ENCODE measurements at places on chromosomes 12 and 14.

- DNase-seq = no peak
These were observed 21.8 kb upstream of the KRT78 start for GRCh38 chr12:52870361-52871290.

DNA sequence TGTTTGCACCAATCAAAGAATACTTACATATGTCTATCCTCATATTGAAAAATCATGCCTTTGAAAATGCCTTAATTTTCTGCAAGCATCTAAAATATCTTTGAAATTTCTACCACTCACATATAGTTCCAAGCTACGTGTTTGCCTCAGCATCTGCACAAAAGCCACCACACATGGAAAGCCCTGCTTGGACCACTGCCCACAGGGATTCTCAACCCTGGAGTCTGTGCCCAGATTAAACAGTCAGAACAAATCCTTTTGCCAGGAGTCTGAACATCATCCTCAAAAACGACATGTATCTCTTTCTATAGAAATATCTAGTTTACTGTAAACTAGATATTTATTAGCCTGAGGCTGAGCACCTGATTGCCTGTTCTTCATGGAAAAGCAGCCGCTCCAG is 32.6 kb downstream of the ARMH4 start:
- DNase-seq = no peak

- DNase-seq = peak; percentile 50
These were observed 126.7 kb upstream of the CCDC196 start for GRCh38 chr14:66359500-66359899.

DNA sequence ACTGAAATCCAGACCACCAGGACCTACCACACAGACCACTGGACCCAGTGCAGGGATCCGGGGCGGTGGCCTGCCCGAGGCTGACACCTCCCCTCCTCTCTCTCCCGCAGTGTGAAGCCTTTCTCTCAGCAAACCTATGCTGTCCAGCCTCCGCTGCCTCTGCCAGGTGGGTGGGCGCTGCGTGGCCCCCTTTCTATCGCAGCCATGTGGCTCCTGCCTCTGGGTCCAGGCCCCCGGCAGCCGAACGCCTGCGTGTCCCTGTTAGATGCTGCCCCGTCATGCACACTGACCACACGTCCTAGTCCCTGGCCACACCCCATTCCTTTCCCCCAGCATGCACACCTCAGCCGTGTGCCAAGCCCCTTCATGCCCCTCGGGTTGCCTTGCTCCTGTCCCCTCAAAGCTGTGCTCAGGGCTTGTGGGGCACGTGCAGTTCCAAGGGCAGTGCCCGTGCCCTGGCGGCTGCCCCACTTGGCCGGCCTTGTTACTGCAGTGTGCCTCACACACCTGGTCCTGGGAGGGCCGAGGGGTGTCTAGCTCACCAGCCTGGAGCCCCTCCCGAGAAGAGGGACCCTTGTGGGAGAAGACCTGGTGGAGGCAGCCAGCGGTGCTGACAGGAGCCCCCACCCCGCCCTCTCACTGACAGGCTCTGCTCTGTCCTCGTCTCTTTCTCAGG is 58.0 kb upstream of the TSPAN9 start:
- DNase-seq = no peak

GRCh38 chr12:32920506-32921085 is 24.0 kb upstream of the PKP2 start:
- DNase-seq = no peak

- no peak for DNase-seq
These were observed 23.3 kb downstream of the CHGA start for GRCh38 chr14:92945959-92946846.

DNA sequence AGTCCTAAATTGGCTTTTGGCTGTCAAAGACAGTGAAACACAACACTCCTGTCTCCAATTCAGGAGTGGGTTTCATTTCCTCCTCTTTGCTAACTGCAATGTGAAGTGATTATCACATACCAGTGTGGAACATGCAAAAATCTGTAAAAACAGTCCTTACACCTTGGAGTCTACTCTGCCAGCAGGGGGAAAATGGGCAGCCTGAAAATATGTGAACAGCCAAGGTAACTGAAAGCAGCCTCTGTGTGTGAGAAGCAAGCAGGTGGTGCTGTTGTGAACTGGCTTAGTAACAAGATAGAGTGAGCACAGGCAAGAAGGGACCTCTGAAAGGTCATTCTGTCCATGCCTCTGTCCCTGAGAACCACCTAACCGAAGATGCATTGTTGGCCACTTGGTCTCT is 6.0 kb downstream of the PRMT8 start:
- no peak for DNase-seq

- DNase-seq = no peak
These were observed 308.1 kb downstream of the EGLN3 start for GRCh38 chr14:33642691-33643244.

- no peak for DNase-seq
These were observed 235.6 kb upstream of the RPL10L start for GRCh38 chr14:46887144-46887543.
